ENCODE measurements at places on chromosomes 7 and 10. TPM values are rescaled to one million over a fixed set of nuclear protein-coding genes. Genes with fewer than 3 reads are reported as not detected.

The LAMB4 gene
- under 0.01 TPM for total RNA-seq

The POM121L12 gene
- total RNA-seq: not detected

The GNG11 gene
- 18.7 TPM for total RNA-seq

The LEP gene
- total RNA-seq: not detected

The MYO3A gene
- total RNA-seq: not detected

The NEUROG3 gene
- total RNA-seq: not detected

The NPC1L1 gene
- 0.17 TPM for total RNA-seq

The KIF5B gene
- total RNA-seq: 145 TPM

The LRRC17 gene
- total RNA-seq: 82.2 TPM

The MYO1G gene
- total RNA-seq: under 0.01 TPM

The SYCE1 gene
- total RNA-seq: not detected

The FAM131B gene
- 3.9 TPM for total RNA-seq

The PAPOLB gene
- total RNA-seq: 0.15 TPM

The KIF11 gene
- total RNA-seq: 3.3 TPM

The RELN gene
- total RNA-seq: 4.7 TPM

The PHKG1 gene
- total RNA-seq: 0.99 TPM

The NEURL1 gene
- under 0.01 TPM for total RNA-seq

The CPEB3 gene
- 0.66 TPM for total RNA-seq

The FOXI2 gene
- not detected for total RNA-seq

The TAS2R5 gene
- 1.7 TPM for total RNA-seq

The SAP25 gene
- total RNA-seq: not detected

The PTPRN2 gene
- total RNA-seq: 0.50 TPM

The ASAH2B gene
- 1.3 TPM for total RNA-seq

The NANOS1 gene
- total RNA-seq: 1.5 TPM

The TMEM176B gene
- not detected for total RNA-seq

The MYL7 gene
- not detected for total RNA-seq
